Anterior cingulate cortex (tissue), 58 donors: ENCODE measurements at places on chromosomes 7 and 10.

DNA sequence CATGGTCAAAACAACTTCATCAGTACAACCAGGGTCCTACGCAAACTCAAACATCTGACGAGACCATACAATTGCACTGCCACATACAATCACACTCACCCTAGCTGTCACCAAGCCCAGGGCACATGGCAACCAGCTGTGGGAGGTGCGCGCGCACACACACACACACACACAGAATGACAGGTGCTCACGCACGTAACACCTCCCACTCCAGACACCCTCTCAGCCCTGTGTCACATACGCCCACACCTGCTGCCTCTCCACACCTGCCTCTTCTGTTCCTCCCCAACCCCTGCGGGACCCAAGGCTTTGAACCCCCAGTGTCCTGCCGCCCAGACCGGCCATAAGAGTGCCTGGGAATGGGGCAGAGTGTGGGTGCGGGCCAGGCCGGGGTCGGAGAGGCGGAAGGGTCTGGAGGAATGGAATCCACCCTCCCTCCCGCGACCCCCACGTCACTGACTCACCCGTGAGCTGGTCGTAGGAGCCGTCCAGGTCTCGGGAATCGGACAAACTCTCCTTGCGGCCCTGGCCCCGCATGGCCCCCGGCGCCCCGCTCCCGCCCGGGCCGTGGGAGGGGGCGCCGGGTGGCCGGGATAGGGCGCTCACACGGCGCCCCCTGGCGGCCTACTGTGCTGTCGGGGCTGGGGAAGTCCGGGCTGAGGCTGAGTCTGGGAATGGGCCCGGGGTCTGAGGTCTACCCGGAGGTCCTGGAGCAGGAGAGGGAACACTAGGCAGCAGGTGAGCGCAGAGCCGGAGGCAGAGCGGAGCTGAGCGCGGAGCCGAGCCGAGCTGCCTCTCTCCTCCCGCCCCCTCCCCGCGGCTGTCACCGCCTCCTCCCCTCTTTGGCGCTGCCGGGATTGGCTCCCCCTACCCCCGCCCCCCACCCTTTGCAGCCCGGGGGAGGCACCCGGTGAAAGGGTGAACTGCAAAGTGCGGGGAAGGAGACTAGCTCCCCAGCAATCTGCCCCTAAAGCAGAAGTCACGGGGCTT, at the start of gene KCNIP2:
Gene KCNIP2 (minus strand): TSS at position 769 of the 990 bp plus-strand sequence. CDS start 232 bp downstream, at position 537.
- peak; percentile 33 for DNase-seq

DNA sequence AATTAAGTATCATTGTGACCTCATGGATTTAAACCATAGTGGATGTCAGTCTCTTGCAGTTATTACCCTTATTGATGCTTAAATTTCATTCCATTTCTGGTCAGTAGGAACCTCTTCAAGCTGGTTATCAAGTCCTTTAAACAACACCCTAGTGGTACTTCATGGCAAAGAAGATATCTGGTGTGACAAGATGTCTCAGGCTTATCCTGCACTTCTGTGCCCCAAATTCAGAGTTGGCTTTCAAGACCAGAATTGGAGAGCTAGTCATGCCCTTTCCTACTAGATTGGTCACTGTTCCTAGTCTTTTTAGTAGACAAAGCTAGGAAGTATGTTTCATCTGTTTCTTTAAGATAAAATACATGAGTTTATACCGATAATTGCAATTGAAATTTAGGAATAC, 54.9 kb downstream of the KMT2E start:
- DNase-seq = no peak

- DNase-seq = no peak
These were observed 67.8 kb downstream of the ZNRF2 start for GRCh38 chr7:30352169-30352568.

DNA sequence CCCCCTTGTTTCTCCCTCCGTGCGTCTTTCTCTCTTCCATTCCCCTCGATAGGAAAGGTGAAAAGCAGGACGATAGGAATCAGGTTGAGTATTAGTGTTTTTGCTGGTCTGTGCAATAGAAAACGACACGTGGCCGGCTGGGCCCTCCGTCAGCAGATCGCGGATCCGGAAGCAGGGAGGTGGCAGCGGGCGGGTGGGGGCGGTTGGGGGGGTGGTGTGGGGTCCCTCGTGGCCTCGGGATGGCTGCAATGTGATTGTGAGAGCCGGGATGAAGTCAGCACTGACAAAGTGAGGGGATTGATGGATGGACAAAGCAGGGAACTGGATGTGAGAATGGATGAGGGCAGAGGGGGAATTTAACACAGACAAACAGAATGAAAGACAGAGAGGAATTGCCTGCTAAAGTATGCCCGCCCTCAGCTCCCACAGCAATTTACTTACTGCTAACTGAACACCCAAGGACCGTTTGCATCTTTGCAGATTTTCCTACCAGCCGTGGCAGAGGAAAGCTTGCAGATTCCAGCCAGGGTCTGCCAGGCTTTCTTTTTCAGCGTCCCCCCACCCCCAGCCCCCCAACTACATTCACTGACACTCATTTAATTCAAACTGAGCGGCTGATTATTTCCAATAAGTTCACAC, 280.9 kb downstream of the LRMDA start:
- peak; percentile 3 for DNase-seq

DNA sequence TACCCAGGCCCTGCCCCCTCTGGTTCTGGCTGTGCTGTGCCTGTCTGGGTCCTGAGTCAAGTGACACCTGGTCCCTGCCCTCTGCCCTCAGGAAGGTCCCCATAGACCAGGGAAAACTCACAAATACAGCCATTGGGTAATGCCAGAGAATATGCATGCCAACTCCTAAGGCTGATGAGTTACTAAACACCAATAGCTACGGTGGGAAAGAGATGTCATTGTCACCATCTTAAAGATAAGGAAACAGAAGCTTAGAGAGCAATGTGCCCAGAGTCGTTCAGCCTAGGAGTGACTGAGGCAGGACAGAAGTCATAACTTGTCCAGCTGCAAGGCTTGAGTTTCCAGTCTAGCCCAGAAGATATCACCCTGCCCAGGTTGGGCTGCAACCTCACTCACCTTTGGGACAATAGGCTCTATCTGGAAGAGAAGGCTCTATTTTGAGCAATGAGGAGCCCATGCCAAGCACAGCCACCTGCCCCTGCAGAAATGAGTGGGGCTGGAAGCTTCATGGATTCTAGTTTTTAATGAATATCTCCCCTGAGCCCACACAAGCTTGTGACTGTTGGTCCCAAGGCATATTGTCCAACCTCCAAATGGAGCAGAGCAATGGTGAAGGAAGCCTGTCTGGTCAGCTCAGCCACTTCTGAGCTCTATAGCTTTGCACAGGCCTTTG, 42.6 kb downstream of the ZNF273 start:
- DNase-seq = no peak

GRCh38 chr10:47409171-47409865, 25.2 kb upstream of the ZNF488 start:
- DNase-seq = no peak

DNA sequence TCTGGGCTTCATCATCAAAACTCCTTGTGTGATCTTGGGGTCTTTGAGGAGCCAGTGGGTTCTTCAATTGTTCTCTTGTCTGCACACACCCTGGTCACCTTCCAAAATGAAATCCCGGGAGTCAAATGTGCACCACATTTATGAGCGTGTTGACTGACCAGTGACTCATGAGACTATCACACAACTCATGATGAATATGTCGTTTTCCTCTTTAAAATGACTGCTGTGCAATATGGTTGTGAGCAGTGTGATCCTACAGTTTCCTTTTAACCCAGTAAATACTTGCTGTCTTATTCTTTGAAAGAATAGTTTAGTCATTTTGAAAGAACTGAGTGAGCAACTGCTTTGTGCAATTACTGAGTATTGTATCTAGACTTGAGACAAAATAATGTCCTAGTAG, 149.2 kb downstream of the DYNC1I1 start:
- DNase-seq = no peak

GRCh38 chr7:117639966-117640365, 160.1 kb downstream of the CFTR start:
- no peak for DNase-seq

DNA sequence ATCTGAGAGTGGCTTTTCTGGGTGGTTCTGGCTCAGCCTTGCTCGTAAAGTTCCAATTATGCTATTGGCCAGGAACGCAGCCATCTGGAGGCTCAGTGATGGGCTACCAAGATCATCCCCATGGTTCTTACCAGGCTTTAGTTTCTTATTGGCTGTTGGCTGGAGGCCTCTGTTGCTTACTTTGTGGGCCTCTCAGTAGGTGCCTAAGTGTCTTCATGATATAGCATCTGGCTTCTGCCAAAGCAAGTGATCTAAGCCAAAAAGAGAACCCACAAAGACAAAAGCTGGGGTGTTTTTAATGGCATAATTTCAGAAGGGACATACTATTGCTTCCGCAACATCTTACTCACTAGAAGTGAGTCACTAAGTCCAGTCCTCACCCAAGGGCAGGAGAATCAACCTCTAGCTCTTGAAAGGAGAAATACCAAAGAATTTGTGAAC, 132.0 kb upstream of the MDFIC start:
- no peak for DNase-seq

- no peak for DNase-seq
These were observed 61.4 kb upstream of the COMTD1 start for GRCh38 chr10:75297021-75297599.

- no peak for DNase-seq
These were observed 80.9 kb upstream of the DYNC1I1 start for GRCh38 chr7:95691464-95691863.
